Psoas muscle (tissue), 8 donors: ENCODE measurements at places on chromosomes 3 and 15.
A peak's percentile ranks its signal among the peaks of the same experiment; 100 is the strongest.

DNA sequence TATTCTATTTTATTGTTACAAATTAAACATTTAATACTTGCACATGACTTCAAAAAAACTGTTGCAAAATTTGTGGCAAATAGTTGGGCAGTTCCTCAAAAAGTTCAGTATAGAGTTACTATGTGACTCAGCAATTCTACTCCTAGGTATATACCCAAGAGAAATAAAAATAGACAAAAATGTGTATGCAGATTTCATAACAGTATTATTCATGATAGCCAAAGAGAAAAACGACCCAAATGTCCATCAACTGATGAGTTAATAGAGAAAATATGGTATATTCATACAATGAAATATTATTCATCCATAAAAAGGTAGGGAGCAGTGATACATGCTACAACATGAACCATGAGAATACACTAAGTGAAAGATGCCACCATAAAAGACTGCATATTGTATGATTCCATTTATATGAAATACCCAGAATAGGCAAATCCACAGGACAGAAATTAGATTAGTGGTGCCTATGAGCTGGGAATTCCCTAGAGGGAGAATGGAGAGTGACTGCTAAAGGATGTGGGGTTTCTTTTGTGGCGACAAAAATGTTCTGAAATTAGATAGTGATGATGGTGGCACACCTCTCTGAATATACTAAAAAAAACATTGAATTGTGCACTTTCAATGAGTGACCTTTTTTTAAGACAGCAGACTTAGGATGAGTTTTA lies 31.6 kb upstream of the CLASP2 start:
- no peak for DNase-seq

- DNase-seq: no peak
Measured at GRCh38 chr3:40714771-40715345, 190.1 kb downstream of the ZNF621 start.

- DNase-seq: no peak
Measured at GRCh38 chr15:89754361-89755154, 3.5 kb upstream of the MESP1 start.

DNA sequence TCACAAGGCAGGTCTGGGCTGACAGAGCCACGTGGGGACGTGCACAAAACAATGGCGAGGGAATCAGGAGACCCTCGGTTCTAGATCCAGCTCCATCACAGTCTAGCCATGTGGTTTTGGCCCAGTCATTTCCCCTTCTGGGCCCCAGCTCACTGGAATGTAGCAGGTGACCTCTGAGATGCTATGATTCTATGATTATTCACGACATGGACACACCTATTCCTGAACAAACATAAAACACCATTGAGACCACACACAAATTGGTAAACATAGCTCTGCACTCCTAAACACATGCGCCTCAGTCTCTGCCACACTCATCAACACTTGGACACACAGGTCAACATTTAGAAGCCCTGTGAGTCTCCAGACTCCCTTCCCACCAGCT lies 9.0 kb downstream of the IGDCC4 start:
- DNase-seq: no peak

GRCh38 chr3:128072454-128073184 lies 20.4 kb downstream of the SEC61A1 start:
- DNase-seq: no peak

DNA sequence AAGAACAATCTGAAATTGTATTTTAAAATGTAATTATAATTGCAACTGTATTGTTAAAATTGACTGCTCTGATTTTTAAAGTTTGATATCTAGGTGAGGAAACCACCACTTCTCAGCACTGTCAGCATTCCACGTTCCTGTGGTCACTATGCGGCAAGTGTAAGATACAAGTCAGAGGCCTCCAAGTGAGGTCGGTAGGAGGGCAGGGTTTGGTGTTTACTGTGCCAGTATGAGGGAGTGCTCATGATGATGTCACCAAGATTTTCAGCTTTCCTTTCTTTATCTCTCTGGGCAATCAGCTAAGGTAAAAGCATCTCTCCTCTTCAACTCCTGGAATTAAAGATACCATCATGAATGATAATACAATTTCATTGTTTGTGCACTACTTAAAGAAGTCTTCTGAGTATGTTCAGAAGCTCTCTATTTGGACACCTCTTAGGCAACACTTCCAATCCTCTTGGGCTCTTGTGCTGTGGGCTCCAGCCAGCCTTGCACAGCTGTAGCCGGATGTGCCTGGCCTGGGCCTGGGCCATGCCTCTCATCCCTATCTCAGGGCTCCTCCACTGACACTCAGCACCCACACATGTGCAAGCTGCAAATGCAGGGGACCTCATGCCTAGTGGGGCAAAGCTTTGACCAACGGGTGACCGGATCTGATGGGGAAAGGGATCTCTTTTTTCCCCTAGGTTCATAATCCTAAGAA lies 42.9 kb downstream of the CCR3 start:
- peak; percentile 63 for DNase-seq
